ENCODE measurements at places on chromosomes 7 and 10.
A peak's percentile ranks its signal among the peaks of the same experiment; 100 is the strongest.

DNA sequence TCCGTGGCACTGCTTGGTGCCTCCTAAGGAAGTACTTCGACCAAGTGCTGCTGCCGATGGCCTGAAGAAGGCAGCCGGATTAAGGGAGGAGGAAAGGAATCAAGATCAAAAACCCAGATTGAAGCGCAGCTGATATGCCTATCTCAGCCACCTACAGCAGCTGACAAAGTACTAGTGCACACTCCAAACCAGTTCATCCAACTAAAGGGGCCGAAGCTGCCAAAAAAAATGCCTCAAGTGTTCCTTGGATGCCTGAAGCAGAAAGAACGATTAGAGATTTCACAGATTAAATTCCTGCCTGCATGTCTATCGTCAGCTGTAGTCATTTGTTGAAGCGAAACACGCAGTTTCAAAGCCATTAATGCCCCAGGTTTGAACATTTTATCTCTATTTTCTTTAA, 65.7 kb downstream of the TNRC18 start:
- DNase-seq: no peak

DNA sequence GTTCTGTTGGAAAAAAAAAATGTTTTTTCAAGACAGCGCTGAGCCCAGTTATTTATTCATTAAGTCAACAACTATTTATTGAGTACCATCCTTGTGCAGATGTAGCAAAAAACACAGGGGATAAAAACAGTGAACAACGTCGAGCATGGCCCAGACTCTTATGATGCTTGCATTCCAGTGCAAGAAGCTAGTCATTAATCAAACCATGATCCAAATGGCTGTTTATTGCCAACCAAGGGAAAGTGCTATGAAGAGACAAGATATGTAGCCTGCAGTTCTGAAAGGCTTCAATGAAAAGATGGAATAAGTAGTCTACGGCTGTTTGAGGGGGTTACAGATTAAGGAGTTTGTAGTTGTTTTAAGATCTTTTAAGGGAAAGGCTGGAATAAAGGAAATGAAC, 262.3 kb downstream of the NEBL start:
- DNase-seq: no peak

- DNase-seq: peak; percentile 61
Observed at GRCh38 chr10:6151087-6151977, 51.4 kb upstream of the PFKFB3 start.

DNA sequence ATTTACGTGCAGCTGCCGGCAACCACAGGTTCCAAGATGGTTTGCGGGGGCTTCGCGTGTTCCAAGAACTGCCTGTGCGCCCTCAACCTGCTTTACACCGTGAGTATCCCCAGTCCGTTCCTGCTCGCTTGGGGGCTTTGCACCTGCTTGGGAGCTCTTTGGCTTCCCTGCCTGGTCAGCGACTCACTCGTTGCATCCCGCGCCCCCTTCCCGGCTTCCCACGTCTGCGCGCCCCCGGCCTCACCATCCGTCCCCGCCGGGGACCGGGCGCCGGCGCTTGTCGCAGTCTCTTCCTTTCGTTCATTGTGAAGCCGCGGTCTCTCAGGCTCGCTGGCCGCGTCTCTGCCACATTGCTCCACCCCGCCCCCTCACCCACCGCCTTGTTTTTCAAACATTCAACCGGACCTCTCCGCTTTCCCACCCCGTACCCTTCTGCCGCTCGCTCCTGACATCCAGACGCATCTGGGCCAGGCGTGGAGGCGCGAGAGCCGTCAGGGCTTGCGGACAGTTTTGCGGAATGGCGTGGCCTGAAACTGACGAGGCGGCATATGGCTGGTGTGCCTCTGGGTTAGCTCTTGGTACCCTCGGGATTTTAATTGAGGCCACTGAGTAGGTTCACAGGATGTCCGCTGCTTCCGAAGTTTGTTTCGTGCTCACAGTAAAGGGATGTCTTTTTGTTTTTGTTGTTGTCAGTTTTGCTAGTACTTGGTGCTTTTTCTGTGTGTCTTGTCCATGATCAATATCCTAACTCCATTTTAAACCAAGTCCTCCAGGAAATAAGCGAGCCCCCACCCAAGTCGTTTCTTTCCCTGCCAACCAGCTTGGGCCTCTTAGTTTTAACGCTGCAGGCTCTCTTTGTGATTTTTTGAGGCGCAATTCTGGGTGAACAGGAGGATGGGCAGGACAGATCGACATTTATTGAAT, 639 bp downstream of the TSPAN13 start:
- peak; percentile 52 for DNase-seq

DNA sequence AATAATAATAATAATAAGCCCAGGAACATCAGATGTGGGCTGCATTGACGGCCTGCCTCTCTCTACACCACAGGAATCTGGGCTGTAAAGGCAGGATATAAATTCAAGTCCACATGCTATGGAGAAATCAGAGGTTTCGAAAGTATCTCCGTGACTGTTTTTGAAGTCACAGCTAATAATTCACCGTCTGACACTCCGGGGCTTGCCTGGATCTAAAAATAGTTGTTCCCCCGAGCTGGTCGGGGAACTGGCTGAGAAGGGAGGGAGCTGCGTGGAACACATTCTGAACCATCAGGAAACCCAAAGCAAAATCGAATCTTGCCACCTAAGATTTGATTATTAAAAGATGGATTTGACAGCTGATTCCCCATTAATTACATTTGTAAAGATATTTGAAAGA, 35.4 kb downstream of the KLF6 start:
- DNase-seq: peak; percentile 51

GRCh38 chr10:118977835-118978234, 51.7 kb upstream of the NANOS1 start:
- DNase-seq: no peak

- DNase-seq: no peak
Observed at GRCh38 chr7:117285826-117286225, 37.0 kb downstream of the WNT2 start.

DNA sequence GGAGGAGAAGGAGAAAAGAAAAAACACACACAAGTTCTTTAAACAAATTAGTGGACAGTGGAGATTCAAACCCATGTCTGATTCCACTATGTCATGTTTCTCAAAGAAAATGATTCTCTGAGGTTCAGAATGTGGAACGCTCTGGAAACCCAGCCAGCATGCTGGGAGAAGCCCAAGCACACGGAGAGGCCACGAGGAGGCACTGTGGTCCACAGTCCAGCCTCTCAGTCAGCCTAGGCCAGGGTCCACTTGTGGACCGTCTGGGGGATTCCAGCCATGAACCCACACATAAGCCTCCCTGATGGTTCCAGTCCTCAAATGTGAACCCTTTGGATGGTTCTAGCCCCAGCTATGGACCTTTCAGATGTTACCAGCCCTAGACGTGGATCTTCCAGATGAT, 73.4 kb downstream of the CAV1 start:
- no peak for DNase-seq

GRCh38 chr7:140570120-140570519, 70.5 kb downstream of the DENND2A start:
- peak; percentile 39 for DNase-seq

- no peak for DNase-seq
Observed at GRCh38 chr7:53900856-53901528, 641.2 kb upstream of the VSTM2A start.

GRCh38 chr10:91191584-91191919, 28.9 kb upstream of the PCGF5 start:
- no peak for DNase-seq

GRCh38 chr10:125747417-125747816, 27.9 kb downstream of the EDRF1 start:
- no peak for DNase-seq

GRCh38 chr7:129907122-129907736, 45.5 kb downstream of the UBE2H start:
- DNase-seq: no peak

GRCh38 chr10:21737106-21737505, 203.1 kb downstream of the MLLT10 start:
- no peak for DNase-seq

GRCh38 chr10:1451941-1452340, 285.4 kb downstream of the ADARB2 start:
- no peak for DNase-seq

- no peak for DNase-seq
Observed at GRCh38 chr7:129703751-129704150, 92.2 kb downstream of the NRF1 start.

DNA sequence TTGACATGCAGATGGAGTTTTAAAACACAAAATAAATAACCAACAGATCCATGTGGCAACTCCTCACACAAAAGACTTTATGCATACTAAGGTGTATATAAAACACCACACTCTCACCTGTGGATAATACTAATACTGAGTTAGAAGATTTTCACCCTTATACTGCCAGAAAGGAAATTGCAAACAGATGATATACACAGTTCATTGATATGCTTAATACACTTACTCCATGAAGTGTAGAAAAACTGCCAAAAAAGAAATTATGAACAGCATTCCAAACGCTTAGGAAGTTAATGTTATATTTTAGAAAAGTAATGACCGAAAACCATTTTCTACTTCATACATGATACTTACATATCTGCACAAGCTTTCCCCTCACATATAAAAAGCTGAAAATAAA, 17.6 kb upstream of the SNX13 start:
- DNase-seq: no peak

- DNase-seq: peak; percentile 37
Observed at GRCh38 chr7:55309040-55309991, 55.8 kb upstream of the LANCL2 start.

- DNase-seq: no peak
Observed at GRCh38 chr10:51371743-51372142, 297.5 kb downstream of the PRKG1 start.

GRCh38 chr10:25026463-25026862, 10.1 kb downstream of the THNSL1 start:
- no peak for DNase-seq

DNA sequence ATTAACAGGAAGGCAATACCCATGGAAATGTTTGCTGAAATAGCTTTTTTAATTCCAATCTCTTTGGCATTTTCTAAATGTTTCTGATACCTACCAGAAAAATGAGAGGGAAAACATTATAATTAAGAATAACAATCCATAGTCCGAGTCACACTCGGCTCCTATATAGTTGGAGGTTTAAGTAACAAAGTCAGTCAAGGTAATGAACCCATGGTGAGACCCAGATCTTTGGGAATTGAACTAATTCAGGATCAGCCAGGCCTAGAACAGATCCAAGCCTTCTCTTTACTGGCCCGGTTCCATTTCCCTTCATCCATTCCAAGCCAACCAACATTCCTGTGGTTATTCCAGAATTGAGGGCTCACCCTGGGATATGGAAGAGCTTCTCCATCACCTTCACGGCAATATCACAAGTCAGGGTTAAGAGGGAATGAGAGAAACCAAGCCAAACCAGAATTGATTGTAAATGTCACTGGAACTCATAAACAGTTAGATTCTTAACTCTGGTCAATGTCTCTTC, 28.3 kb downstream of the ABCB4 start:
- no peak for DNase-seq

DNA sequence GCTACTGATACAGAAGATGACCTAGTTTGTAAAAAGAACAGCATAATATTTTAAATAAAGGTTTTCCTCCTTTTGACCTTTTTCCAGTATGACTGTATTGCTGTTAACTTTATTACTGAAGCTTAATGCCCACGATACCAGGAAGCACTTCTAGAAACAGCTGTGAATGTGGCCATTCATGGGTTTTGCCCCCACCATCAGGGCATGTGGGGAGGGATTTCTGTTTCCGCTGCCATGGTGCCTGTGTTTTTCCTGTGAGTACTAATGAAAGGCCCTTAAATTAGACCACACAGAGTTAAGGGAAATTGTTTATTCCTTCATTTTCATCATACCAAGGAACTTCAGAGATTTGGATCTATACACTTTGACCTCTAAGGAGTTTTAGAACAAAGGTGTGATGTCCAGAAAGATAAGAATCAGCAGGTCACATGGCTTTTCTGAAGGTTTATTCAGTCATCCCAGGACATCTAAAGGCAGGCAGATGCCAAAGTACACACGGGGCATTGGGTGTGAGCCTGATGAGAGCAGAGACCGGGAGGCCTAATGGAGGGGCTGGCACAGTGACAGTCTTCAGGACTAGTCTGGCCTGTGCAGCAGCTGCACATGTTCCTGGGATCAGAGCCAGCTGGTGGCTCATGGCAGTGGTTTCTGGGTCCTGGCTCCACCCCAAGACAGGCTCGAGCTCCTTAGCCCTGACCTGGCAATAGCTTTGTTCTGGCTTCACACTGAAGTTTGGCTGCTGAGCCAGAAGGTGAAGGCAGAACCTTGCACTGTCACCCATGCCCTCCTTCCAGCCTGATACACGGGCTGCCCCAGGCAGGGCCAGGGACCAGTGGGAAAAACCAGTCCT, 190.9 kb downstream of the REEP3 start:
- peak; percentile 94 for DNase-seq

GRCh38 chr10:82680608-82681007, 805.6 kb downstream of the NRG3 start:
- no peak for DNase-seq

DNA sequence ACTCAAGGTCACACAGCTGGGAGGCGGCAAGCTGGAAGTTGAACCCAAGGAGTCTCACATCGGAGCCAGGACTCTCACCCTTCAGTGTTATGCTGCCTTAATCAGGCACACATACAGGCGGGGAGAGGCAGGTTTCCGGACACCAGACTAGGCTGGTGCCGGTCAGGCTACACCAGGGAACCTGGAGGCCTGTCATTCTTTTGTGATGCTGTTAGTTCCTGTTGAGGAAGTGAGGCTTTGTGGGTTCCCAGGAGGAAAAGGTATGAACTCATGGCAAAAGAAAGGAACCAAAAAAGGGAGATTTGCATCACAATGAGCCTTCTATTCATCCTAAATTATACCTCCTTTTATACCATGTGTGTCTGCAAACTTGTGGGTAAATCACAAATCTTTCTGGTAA, 103.8 kb downstream of the TCF7L2 start:
- DNase-seq: no peak

DNA sequence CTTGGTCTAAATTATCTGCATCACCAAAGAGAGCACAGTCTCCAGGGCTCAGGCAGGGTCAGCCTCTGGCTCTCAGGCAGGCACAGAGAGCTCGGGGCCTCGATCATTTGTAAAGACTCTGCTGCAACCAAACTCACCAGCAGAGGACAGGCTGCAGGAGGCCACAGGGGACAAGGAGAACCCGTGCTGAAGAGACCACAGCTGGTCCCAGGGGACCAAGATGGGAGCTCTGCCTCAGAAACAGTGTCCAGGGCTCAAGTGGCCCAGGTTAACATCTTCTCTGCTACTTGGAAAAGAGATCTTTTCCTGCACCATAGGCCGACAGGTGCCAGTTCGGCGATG, 543.2 kb downstream of the PTPRN2 start:
- no peak for DNase-seq

DNA sequence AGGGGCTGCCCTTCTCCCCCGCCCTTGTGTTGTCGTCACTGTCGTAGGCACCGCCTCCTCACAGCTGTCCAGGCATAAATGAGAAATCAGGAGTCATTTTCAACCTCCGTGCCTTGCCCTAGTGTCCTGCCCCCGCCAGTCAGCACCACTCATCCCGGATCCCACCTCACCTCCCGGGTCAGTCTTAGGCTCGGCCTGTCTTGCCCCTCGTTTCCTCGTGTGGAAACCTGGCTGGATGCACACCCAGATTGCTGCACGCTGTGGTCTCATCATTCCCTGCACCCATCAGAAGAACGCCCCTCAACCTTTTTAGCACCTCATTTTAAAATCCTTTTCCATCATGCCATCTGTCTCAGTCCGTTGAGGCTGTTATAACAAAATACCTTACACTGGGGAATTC, 213.1 kb downstream of the HECW1 start:
- no peak for DNase-seq
